ENCODE measurements at places on chromosomes 12 and 14.

DNA sequence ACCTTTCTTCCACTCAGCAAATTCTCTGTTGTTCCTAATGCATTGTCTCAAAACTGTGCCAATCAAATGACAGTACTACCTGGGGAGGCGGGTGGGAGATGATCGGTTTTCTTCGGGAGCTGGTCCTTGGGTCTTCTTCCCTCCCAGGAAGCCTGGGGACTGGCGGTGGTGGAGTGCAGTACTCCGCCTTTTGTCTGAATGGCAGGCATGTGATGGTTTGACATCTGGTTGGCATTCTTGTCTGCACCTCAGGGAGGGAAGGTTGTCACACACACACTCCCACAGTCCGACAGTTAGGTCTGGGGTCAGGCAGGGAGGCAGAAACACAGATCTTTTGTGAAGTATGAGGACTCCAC is 114.8 kb downstream of the SNAPC1 start:
- no peak for DNase-seq

- DNase-seq = no peak
Observed at GRCh38 chr12:3446235-3446634, 44.8 kb upstream of the PRMT8 start.

GRCh38 chr12:103657331-103657730 is 70.3 kb downstream of the STAB2 start:
- no peak for DNase-seq

GRCh38 chr12:68414988-68415387 is 82.8 kb upstream of the MDM1 start:
- DNase-seq = no peak

DNA sequence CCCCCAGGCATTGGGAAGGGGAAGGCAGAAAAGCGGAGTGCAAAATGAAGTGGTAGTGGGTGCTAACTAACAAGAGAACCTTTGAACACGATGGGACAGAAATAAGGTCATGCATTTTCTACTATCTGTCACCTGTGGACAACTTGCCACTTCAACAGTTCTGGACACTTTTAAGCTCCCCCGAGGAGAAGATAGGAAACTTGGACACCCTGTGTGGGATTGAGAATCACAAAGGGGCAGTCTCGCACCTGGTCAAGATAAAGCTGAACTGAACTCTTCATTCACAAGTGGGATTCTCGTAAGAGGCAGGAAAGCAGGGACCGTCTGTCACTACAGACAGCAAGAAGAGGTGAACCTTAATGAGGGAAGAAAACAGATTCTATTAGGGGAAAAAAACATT is 51.6 kb downstream of the EIF2S3B start:
- DNase-seq = no peak

- DNase-seq = no peak
Observed at GRCh38 chr12:46659824-46660223, 166.0 kb downstream of the SLC38A4 start.

DNA sequence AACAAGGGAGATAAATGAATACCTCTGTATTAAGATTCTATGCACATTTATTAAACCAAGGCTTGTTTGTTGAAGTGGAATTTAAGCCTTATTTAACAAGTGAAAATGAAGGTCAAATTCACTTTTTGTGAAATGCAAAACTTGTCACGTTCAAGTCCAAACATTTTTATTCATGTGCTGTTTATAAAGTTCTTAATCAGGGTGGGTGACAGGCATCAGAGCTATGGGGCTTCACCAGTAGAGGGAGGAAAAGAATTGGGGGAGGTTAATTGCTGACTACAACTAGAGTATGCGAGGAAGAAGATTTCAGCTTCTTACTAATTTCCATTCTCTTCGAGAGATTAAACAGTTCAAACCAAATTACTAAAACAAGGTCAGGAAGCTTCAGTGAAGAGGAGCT is 9.7 kb downstream of the MOK start:
- DNase-seq = no peak

- no peak for DNase-seq
Observed at GRCh38 chr12:4615667-4616066, 33.2 kb downstream of the AKAP3 start.

GRCh38 chr12:72647139-72647538 is 375.0 kb downstream of the TRHDE start:
- no peak for DNase-seq

GRCh38 chr12:53048033-53048779 is 1.7 kb upstream of the TNS2 start:
- DNase-seq = no peak

GRCh38 chr12:84689638-84690037 is 223.0 kb downstream of the SLC6A15 start:
- no peak for DNase-seq

- DNase-seq = no peak
Observed at GRCh38 chr12:39902821-39903220, 203.1 kb downstream of the SLC2A13 start.

- no peak for DNase-seq
Observed at GRCh38 chr14:69059658-69060623, 80.8 kb upstream of the ACTN1 start.

GRCh38 chr14:21092273-21093011 is 6.0 kb downstream of the ZNF219 start:
- DNase-seq = peak; percentile 55

DNA sequence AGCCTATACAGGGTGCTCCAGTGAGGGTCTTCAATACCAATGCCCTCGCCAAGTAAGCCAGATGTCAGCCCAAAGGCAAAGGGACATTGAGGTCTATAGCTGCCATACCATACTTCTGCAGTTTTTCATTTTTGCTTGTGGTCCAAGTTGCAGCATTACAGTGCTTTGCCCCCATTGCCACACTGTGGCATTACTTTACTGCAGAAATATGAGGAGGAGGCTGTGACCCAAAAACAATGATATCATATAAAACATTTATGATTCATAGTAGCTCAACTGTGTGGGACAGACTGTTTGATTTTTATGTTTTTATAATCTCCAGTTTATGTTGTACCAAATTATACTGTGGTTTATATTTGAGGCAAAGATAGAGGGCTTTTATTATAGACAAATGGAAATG is 64.1 kb downstream of the KIAA0586 start:
- DNase-seq = no peak

DNA sequence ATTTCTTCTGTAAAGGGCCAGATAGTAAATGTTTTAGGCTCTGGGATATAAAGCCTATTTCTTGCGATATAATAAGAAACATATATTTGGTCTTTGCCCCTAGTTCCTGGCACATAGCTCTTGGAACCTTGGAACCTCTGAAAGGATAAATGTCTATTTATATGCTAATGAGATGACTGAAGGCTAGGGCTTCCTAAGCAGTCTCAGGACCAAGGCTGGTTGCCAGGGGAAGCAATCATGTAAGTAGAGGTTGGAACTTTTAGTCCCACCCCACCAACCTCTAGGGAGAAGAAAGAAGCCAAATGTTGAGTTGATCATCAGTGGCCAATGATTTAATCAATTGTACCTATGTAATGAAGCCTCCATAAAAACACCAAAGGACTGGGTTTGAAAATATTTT is 26.6 kb upstream of the NFYB start:
- no peak for DNase-seq

GRCh38 chr14:20781803-20782202 is 735 bp downstream of the RNASE6 start:
- DNase-seq = no peak

DNA sequence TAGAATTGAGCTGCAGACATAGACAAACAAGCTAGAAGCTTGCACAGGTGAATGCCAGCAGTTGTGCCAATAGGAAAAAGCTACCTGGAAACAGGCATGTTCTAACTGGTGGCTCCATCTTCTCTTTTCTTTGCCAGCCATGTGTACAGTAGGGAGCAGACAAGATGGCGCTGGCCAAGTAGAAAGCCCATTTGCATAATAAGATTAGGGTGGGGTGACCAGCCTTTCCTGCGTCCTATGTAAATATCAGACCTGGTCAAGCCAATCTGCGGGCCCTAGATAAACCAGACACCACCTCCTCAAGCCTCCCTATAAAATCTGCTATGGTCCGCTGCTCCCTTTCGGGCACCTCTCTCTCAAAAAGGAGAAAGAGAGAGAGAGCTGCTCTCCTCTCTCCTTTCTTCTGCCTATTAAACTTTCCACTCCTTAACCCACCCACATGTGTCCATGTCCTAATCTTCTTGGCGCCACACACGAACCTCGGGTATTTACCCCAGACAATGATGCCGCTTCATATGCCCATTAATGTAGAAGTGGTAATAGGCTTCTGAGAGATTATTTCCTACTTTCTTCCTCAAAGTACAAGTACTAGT is 201.0 kb downstream of the SLC25A21 start:
- no peak for DNase-seq

- no peak for DNase-seq
Observed at GRCh38 chr12:15212930-15213329, 8.3 kb downstream of the RERG start.

GRCh38 chr12:130490674-130491073 is 153.0 kb downstream of the PIWIL1 start:
- no peak for DNase-seq

GRCh38 chr14:23439107-23439835 is 3.8 kb upstream of the MYH7 start:
- DNase-seq = no peak

DNA sequence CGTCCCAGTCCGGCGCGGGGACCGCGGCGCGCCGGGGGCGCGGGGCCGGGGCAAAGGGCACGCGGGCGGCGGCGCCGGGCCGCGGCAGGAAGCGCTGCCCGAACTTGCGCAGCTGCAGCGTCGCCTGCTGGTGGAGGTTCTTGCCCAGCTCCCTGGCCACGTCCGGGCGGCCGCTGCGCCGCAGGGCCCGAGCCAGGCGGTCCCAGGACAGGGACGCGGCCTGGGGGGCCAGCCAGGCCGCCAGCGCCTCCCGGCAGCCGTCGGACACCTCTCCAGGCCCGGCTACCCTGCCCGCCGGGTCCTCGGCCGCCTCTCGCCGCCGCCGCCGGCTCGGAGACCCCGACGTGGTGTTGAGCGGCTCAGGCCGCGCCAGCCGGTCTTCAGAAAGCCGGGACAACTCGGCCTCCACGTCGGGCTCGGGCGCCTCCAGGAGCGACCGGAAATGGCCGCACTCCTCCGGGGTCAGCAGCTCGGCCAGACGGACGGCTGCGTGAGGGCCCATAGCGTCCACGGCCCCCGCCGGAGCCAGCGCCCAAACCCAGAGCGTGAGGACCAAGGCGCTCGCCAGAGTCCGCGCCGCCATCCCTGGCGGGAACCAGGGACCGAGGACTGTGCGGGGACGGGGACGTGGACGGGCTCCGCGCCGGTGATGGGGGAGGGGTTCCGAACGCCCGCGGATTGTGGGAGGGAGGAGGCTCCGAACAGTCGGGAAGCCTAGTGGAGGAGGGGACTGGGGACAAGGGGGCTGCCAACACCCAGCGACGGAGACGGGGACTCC is 34.0 kb downstream of the FIGNL2 start:
- DNase-seq = no peak

DNA sequence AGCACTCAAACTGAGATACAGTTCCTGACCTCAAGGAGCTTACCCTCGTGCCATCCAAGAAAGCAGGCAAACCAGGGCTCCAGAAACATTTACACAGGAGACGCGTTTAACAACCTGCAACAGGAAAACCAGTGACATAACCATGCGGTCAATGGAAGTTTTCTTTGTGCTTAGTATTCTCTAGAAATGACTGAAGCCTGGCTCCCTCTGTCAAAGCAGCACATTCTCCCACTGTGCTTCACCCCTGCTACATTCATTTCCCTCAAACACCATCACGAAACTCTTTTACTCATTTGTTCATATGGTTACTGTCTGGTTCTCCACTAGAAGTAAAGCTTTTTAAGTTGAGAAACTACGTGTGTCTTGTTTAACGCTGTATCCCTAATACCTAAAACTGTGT is 161.3 kb upstream of the CCND2 start:
- no peak for DNase-seq

GRCh38 chr14:58663494-58664111 is 25.8 kb downstream of the DACT1 start:
- no peak for DNase-seq

GRCh38 chr14:74621556-74621955 is 9.5 kb upstream of the LTBP2 start:
- no peak for DNase-seq

DNA sequence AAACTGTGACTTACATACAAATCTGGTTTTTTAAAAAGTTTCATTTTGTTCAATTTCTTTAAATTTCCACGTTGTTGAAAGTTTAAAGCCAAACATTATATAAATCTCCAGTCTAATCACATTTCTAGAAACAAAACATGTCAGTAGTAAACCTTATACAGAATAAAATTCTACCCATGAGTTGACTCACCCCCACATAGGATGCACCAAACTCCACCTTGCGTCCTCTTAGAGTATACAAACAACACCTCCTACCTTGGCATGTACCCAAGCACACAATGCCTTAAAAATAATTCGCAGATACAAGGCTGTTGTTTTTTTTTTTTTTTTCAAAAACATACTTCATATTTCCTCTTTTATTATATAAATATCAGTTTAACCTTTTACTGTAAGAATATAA is 3.3 kb downstream of the FBXL14 start:
- DNase-seq = peak; percentile 26

DNA sequence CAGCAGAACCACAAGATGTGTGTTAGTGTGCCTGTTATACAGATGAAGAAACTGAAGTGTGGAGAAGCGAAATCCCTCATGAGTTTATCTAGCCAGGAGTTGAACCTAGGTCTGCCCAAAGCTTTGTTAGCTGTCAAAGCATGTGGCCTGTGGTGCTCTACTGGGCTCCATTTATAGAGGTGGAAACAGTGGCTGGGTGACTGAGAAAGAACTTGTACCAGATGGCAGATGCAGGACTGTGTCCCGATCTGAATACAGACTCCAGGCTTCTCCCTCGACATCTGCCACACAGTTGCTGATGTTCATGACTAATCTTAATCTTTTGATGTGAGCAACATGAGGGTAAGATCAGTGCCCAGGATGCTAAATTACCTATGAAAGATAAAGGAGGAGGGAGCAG is 89.1 kb downstream of the C12orf75 start:
- no peak for DNase-seq

DNA sequence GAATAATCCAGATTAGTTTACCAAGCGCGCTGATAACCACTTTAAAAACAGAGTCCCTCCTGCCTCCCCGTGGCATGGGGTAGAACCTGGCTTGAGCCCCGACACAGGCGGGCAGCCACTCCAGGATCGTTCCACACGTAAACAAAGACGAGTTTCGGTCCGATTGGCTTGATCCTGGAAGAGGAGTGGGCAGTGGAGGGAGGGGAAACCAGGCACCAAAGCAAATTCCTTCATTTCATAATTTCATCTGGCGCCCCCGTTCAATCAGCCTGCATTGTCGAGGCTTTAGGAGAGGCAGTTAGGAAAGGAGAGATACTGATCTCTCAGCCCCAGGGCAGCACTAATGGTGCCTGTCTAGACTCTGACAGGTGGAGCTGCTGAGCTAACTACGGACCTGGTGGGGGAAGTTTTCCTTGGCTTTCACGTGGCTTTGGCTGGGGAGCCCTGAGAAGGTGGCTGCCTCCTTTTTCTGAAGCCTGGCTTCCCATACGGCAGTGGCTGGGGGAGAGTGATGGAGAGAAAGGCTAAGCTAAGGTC is 751 bp upstream of the GPRC5A start:
- DNase-seq = peak; percentile 93

DNA sequence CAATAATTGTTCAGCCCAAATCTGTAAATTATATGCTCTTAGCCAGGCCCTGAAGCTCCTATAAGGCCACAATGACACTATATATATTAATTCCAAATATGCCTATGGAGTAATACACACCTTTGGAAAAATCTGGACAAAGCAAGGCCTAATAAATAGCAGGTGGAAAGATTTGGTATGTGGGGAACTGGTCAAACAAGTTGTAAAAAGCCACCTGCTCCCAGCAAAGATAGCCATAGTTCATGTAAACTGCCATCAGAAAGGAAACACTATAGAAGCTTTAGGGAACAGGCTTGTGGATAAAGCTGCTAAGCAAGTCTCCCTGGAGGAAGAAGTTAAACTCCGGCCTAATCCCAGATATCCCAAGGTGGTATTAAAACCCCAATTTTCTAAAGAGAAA is 29.7 kb downstream of the PRMT8 start:
- no peak for DNase-seq

GRCh38 chr12:64825143-64826021 is 935 bp downstream of the TBC1D30 start:
- DNase-seq = no peak

All from PC-9 (cell line).